ENCODE measurements at places on chromosomes 1 and 21. TPM values are rescaled to one million over a fixed set of nuclear protein-coding genes. Genes with fewer than 3 reads are reported as not detected.

The GUK1 gene
- total RNA-seq: 524 TPM

The SH2D1B gene
- 0.18 TPM for total RNA-seq

The PTGER3 gene
- total RNA-seq: under 0.01 TPM

- DNase-seq: no peak
Measured at GRCh38 chr1:169318536-169319244, 48.9 kb downstream of the NME7 start.

GRCh38 chr1:53694718-53695091, 44.3 kb downstream of the GLIS1 start:
- DNase-seq: no peak

DNA sequence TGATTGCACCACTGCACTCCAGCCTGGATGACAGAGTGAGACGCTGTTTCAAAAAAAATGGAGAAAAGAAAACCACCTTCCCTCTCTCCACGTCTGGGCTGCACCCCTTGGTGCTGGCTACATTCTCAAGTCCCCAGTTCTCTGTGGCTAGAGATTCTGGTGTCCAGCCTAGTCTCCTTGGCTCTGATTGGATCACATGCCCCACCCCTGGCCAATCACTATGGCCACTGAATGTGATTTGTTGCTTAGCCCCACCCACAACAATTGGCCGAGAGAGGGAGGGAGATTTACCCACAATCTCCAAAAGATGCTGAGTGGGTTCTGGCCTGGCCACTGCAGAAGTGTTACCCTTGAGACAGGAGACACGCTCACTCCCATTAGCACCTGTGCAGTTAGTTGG, 39.4 kb downstream of the FHAD1 start:
- DNase-seq: no peak

The SPATA1 gene
- under 0.01 TPM for total RNA-seq

GRCh38 chr1:161133220-161133740, 813 bp upstream of the DEDD start:
- peak; percentile 23 for DNase-seq

The LRRC71 gene
- total RNA-seq: not detected

DNA sequence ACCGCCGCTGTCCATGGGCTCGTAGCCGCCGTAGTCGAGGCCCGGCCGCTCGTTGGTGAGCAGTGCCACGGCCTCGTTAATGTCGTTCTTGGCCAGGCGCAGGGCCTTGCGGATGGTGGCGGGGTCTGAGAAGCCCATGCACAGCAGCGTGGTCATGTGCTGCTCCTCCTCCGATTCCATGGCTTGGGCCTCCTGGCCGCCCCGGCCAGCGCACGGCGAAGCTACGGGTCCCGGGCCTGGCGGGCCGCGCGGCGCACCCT, 300 bp downstream of the USP24 start:
- peak; percentile 49 for DNase-seq

Measured in IMR-90 (cell line).